CD4-positive, alpha-beta T cell treated with Interferon alpha-2 for 1 hour (primary cell): ENCODE measurements at places on chromosomes 5 and 9.

DNA sequence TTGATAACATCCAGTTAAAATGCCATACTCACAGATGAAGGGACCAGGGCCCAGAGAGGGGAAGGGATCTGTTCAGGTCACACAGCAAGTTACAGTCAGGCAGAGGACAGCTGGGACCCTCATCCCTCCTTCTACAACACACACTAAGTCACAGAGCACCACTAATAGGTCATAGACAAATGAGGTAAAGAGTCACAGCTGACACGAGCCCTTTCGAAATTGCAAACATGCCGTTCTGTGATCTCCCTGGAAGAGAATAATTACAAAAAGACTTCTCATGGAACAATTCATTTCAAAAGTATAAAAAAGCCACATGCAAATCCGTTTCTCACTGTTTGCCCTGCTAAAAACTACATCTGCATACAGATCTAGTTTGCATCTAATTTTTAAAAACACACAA lies 15.5 kb downstream of the IGFBPL1 start:
- no peak for DNase-seq

- no peak for DNase-seq
Measured at GRCh38 chr5:102781786-102782185, 26.7 kb downstream of the PAM start.

DNA sequence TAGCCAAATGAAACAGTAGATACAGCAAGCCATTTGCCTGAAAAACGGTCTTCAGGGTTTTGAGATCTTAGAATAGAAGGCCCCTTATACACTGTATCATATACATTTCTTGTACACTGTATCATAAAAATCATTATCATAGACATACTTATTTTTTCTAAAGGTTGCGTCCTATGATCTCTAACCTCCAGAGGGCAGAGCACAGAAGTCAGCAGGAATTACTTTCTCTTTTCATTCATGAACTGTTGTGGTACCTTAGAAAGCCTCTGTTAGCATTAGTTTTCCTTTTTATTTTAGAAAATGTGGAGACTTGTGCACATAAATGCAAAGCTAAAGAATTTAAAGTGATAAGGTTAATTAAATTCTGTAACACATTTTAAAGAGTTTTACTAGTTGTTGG lies 115.4 kb downstream of the OXCT1 start:
- no peak for DNase-seq

DNA sequence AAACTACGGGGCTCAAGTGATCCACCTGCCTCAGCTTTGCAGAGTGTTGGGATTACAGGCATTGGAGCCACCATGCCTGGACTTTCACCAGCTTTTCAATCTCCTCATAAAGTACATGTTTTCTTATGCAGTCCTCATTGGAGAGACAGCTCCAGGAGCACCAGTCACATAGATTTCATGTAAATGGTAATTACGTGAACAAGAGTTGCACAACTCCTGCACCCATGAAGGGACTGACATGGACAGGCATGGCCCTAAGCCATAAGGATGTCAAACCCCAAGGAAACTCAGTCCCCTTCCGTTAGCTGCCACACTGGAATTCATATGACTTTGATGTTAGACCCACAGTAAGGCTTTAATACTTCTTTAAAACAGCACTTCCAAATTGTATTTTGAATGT lies 7.6 kb upstream of the ADGRV1 start:
- DNase-seq = no peak

DNA sequence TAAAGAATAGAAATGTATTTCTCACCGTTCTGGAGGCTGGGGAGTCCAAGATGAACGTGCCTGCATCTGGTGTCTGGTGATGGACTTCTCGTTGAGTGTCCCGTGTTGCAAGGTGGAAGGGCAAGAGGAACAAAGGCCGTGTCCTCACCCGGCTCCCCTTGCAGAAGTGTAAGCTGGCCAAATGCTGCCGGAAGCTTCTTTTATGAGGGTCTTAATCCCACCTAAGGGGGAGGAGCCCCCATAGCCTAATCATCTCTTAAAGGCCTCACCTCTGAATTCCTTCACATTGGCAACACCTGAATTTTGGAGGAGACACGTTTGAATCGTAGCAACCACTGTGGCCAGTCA lies 99.1 kb upstream of the DAP start:
- DNase-seq = no peak

DNA sequence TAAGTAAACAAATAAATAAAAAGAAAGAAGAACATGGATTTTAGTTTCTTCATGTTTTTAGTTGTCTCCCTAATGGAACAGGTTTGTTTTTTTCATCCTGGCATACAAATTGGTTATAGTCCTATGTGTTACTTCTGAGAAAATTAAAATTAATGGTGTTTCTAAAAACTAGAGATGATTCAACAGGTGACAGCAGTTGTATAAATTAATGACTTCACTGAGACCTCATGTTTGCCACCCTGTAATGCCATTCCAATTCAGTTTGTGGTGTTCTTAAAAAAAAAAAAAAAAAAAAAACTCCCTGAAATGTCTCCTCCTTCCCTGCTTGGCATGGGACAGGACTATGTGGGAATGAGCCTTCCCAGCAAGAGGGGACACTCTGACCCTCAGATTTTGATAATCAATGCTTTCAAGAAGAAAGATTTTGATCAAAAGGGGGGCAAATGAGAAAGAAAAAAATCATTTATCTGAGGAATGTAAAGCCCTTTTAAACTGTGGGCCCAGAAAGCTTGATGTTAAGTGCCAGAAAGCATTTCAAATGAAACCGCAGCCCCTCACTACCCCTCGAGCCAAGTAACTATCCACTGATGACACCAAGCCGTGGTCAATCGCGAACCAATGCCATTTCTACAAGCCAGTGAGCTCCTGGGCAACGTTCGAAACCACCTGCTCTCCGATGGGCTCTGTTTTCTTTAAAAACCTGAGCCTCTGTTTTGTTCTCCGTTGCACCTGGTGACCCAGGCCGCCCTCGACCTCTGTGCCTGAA lies 941 bp downstream of the EXD3 start:
- no peak for DNase-seq

DNA sequence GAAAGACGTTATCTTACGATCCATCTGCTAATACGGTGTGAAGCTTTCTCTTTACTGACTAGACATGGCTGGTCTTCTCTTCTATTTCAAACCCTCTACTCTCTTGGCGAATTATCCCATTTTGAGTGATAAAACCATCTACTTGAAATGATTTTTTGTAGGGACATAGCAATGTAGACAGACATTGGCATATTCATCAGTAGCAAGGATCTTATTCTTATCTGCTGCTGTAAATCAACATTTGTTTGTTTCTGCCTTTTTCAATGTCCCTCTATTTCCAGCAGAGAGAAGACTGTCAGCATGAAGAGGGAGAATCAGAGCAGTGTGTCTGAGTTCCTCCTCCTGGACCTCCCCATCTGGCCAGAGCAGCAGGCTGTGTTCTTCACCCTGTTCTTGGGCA lies at the start of gene OR1J4:
Gene OR1J4 (plus strand): TSS at position 301 of the 400 bp plus-strand sequence. CDS start 0 bp downstream, at position 301.
- no peak for DNase-seq

- no peak for DNase-seq
Measured at GRCh38 chr9:124788542-124789217, 11.7 kb downstream of the OLFML2A start.
